ENCODE measurements at places on chromosomes 6 and 20. TPM values are rescaled to one million over a fixed set of nuclear protein-coding genes. Genes with fewer than 3 reads are reported as not detected.

TFAP2D gene
- not detected for total RNA-seq

ANGPT4 gene
- not detected for total RNA-seq

TXLNB gene
- total RNA-seq = not detected

LY6G6D gene
- total RNA-seq = not detected

BPIFA1 gene
- not detected for total RNA-seq

HDGFL1 gene
- total RNA-seq = not detected

NOL4L gene
- total RNA-seq = 54.0 TPM

COL11A2 gene
- under 0.01 TPM for total RNA-seq

RPL7L1 gene
- total RNA-seq = 21.4 TPM

HLA-DMA gene
- 34.4 TPM for total RNA-seq

KHDRBS2 gene
- not detected for total RNA-seq

DNA sequence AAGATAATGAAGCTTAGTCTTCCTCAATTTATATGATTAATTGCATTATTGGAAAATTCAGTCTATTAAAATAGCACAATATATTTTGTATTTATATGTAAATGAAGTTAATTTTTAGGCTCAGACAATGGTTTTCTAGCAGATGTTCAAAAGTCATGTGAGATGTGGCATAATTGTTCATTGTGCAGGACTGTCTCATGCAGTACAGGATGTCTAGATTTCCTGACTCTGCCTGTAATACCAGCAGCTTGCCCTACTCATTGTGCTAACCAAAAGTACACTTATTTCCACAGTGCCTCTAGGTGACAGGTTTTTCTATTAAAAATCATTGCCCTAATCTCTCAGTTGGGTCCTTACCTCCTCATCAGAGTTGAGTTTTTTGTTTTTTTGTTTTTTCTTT lies 12.4 kb downstream of the RALGAPB start:
- DNase-seq = no peak

DNA sequence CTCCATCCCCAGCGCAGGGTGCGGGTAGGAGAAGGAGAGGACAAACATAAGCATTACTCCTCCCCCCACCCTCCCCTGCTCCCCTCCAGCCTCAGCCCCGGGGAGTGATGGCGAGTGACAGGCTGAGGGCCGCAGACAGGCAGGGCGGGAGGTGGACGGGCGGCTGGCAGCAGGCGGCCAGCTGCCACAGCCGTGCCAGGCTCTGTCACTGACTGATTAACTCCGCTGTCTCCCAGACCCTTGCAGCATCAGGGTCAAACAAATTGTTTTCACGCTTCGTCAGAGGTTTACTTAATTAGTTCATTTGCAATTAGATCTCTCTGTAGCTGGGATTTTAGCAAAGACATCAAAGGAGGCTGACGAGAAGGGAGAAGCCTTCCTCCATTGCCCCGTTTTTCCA lies 41.9 kb downstream of the FOXP4 start:
- peak; percentile 57 for DNase-seq

DNA sequence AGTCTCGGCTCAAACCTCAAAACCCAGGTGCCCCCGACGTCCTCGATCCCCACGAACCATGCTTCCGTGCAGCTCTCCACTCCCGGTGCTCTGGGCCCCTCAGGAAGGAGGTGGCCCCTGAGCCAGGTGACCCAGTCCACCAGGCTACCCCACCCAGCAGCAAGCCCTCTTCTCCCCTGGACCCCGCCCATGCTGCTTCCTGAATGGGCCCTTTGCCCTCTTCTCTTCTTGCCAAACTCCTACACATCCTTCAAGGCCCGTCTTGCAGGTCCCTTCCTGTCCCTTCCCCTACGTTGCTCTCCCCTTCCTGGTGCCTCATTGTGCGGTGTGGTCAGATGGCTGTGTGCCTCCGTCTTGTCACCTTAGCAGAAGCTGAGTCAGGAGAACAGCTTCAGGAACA lies 3.4 kb upstream of the GATA5 start:
- DNase-seq = no peak

- peak; percentile 19 for DNase-seq
Measured at GRCh38 chr6:186340-186965, 105.8 kb upstream of the DUSP22 start.

GRCh38 chr6:126618639-126619343 lies 278.9 kb downstream of the CENPW start:
- no peak for DNase-seq

- DNase-seq = no peak
Measured at GRCh38 chr6:159682295-159682694, 10.7 kb downstream of the SOD2 start.

DNA sequence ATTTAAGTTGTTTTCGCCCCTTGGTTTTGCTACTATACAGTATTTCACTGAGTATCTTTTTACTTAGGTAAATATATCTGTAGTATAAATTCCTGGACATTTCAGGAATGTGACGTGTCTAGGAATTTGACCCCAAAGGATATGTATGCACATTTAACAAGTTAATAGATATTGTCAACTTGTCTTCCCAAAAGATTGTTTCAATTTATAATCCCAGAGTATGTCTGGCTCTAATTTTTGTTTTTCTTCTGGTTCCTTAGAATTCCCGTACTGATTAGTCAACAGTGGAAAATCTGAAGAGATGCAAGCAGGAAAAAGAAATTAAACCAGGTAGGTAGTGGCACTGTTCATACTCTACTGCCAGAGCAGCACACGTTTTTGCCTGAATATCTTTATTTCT lies 7.2 kb downstream of the PKIG start:
- DNase-seq = no peak

GRCh38 chr20:64238851-64239387 lies 16.6 kb upstream of the PCMTD2 start:
- DNase-seq = no peak

- peak; percentile 13 for DNase-seq
Measured at GRCh38 chr6:155287762-155288161, 23.9 kb downstream of the CLDN20 start.

- DNase-seq = no peak
Measured at GRCh38 chr20:17339000-17339399, 112.2 kb downstream of the PCSK2 start.

- peak; percentile 53 for DNase-seq
Measured at GRCh38 chr20:59223182-59223601, 59.6 kb downstream of the ZNF831 start.

GRCh38 chr6:68993911-68994310 lies 358.8 kb downstream of the ADGRB3 start:
- DNase-seq = no peak

DNA sequence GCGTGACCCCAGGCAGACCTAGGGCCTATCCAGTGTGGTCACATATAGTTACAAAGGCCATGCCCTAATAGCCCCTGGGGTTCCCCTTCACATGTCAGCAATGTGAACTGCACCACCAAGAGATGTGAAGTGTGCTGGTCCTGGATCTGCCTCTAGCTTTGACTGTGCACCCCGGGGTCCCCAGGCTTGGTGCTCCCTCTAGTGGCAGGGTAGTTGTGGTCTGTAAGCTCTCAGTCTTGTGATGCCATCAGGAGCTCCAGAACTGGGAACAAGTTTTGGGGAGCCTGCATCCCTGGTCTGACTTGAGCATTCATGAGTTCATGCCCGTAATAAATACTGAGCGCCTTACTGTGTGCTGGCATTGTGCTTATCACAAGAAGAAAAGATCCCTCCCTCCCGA lies 143.4 kb downstream of the DHX35 start:
- DNase-seq = no peak

DNA sequence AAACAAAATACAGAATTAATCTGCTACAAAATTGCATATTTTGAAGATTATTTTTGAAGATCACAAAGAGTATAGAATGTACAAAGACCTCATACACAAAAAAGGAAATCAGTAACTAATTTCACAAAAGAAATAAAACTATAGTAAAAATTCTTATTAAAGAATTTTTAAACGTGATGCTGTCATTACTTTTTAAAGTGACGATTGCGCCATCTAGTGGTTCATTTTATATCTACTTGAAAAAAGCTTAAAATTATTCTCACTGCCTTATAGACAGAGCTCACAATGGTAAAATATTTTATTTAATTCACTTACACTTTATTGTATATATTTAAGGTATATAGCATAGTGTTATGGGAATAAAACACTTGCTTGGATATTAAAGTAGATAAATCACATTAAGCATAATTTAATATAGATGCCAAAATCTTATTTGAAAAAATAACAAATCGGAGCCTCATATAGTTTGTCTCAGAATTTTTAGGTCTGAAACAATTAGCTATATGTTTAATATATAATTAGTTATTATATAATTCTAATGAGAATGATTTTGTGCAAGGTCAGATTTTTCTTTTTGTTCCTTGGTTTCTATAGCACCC lies 128.8 kb downstream of the PHF3 start:
- no peak for DNase-seq

GRCh38 chr6:40427196-40427595 lies 160.0 kb downstream of the LRFN2 start:
- DNase-seq = peak; percentile 37
